ENCODE measurements at places on chromosomes 5 and 9.

GRCh38 chr9:108245901-108246300 lies 609.9 kb downstream of the ACTL7B start:
- DNase-seq, result no peak

DNA sequence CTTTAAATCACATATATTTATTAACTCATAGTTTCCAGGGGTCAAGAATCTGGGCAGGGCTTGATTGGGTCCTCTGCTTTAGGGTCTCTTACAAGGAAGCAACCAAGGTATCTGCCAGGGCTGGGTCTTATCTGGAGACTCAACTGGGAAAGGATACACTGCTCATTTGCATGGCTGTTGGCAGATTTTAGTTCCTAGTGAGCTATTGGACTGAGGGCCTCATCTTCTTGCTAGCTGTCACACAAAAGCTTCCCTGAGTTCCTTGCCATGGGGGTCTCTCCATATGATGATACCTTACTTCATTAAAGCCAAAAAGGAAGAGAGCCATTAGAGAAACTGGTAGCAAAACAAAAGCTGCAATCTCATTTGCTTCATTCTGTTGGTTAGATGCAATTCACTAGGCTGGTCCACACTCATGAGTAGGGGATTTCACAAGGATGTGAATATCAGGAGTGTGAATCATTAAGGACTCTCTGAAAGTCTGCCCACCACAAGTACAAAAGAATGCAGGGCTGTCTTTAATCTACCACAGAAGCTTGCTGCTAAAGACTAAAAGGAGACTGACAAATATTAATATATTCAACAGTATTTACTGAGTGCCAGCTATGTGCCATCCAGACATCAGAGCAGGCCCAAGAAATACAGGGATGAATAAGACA lies 42.0 kb upstream of the TIMD4 start:
- no peak for DNase-seq

- no peak for DNase-seq
Observed at GRCh38 chr5:157842185-157842584, 16.8 kb downstream of the CLINT1 start.

GRCh38 chr9:35398651-35399335 lies 91.1 kb upstream of the RUSC2 start:
- DNase-seq, result no peak

GRCh38 chr5:88060194-88060593 lies 208.5 kb downstream of the TMEM161B start:
- no peak for DNase-seq

GRCh38 chr5:148653291-148653835 lies 964 bp downstream of the HTR4 start:
- DNase-seq, result no peak

DNA sequence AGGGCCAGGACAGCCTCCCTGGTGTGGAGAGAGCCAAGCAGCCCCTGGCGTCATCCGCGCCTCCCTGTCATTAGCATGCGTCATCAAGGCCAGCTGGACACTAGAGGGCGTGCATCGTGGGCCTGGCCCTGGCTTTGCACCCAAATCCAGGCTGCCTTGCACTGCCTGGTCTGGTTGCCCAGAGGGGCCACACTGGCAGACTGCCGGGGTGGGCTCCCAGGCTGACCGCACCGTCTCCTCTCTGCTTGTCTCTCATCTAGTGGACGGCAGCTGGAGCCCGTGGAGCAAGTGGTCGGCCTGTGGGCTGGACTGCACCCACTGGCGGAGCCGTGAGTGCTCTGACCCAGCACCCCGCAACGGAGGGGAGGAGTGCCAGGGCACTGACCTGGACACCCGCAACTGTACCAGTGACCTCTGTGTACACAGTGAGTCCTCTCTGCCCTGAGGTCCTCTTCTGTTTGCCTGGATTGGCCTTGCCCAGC lies 29.0 kb downstream of the HK3 start:
- DNase-seq, result no peak

GRCh38 chr5:59385700-59386099 lies 507.8 kb downstream of the PDE4D start:
- no peak for DNase-seq

GRCh38 chr9:124285903-124286291 lies 28.1 kb downstream of the NEK6 start:
- no peak for DNase-seq
